ENCODE measurements at places on chromosomes 7 and 10. TPM values are rescaled to one million over a fixed set of nuclear protein-coding genes. Genes with fewer than 3 reads are reported as not detected.

- H3K4me1 ChIP-seq: no peaks in the 10 kb centered on the region
- no peak overlapping the region for H3K4me3 ChIP-seq
- no peaks in the 10 kb centered on the region for H3K36me3 ChIP-seq
- H3K27me3 ChIP-seq: no peaks in the 10 kb centered on the region
Observed at GRCh38 chr10:18158773-18159265, 18.6 kb downstream of the CACNB2 start.

DNA sequence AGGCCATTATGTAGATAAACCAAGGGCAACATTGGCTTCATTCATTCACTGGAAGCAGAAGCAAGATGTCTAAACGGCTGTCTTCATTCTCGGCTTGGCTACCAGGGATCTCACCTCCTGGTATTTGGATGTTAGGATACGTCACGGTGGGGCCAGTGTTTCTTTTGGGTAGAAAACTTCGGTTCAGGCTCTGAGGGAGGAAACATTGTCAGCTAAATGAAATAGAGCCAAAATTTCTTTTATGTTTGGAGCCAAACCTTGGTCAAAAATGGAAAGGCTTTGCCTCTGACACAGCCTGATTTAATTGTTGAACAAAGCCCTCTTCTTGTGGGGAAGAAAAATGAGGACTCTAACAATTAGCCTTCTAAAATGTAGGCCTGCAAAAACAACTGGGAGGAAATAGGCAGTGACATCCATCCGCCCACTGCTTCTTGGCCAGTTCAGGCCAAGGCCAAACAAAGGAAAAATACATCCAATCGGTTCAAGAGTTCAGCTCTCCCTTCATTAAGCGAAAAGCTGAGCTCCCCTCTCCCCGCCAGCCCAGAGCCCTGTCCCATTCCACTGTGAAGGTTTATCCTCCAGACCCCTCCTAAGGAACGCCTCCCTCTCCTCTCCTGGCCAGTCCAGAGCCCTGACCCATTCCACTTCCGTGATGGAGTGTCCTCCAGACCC is 44.4 kb downstream of the PFKFB3 start:
- H3K27me3 ChIP-seq: no peaks in the 10 kb centered on the region
- H3K4me1 ChIP-seq: no peaks in the 10 kb centered on the region
- no peak for DNase-seq
- H3K27ac ChIP-seq: no peak overlapping the region
- H3K36me3 ChIP-seq: no peaks in the 10 kb centered on the region

- H3K27me3 ChIP-seq: no peaks in the 10 kb centered on the region
- H3K27ac ChIP-seq: no peak overlapping the region
- no peak for DNase-seq
Observed at GRCh38 chr7:115102738-115103137, 180.8 kb downstream of the MDFIC start.

Gene NYAP1
- 0.69 TPM for total RNA-seq

- peaks cover 2% of the 10 kb centered on the region for H3K4me1 ChIP-seq
- H3K27ac ChIP-seq: no peak overlapping the region
- no peaks in the 10 kb centered on the region for H3K36me3 ChIP-seq
- no peaks in the 10 kb centered on the region for H3K27me3 ChIP-seq
- no peak for DNase-seq
- H3K4me3 ChIP-seq: no peak overlapping the region
Observed at GRCh38 chr7:37285706-37286453, 162.8 kb downstream of the ELMO1 start.

Gene TMEM139
- total RNA-seq: 27.2 TPM

Gene APBB1IP
- total RNA-seq: 2.1 TPM

Gene LHFPL3
- 0.12 TPM for total RNA-seq

DNA sequence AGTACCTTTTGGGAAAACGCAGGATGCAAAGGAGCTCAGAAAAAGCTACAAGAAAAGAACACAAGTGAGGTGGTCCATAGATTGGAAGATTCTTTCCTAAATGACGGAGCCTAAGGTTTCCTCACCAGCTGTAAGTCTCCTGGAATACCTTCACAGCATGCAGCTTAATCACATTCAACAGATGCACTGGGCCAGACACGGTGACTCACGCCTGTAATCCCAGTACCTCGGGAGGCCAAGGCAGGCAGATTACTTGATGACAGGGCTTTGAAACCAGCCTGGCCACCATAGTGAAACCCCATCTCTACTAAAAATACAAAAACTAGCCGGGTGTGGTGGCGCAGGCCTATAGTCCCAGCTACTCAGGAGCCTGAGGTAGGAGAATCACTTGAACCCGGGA is 228.7 kb downstream of the FRMD4A start:
- no peak for DNase-seq
- no peaks in the 10 kb centered on the region for H3K27me3 ChIP-seq
- no peaks in the 10 kb centered on the region for H3K36me3 ChIP-seq
- no peaks in the 10 kb centered on the region for H3K4me1 ChIP-seq

Gene GPR146
- total RNA-seq: 9.0 TPM

DNA sequence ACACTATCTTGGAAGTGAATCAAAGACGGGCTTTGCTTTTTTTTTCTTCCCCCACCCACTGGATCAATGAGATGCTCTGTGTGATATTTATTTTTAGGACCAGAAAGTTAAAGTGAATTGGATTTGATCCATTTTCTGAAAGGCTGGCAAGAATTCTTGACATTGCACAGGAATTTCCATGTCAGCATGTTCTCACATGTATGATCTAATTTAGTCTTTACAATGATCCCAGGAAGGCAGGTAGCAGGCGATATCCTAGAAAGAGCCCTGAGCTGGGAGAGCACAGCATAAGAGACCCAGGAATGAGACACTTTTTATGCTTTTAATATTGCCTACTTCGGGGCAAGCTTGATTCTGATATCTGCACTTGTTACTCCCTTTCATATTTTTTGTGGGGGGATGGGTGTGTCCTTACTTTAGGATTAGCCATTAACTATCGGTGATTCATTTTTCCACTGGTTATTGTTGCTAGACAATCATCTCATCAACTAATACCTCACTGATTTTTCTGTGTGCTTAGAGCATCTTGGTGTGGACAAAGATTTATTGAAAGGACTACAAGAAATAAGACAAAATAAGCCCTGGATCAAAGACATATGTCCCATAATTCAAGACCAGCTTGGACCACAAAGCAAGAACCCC is 58.1 kb downstream of the NRP1 start:
- H3K4me1 ChIP-seq: peaks cover 6% of the 10 kb centered on the region
- H3K4me3 ChIP-seq: no peak overlapping the region
- no peaks in the 10 kb centered on the region for H3K36me3 ChIP-seq
- DNase-seq: no peak
- no peak overlapping the region for H3K27ac ChIP-seq
- no peaks in the 10 kb centered on the region for H3K27me3 ChIP-seq

DNA sequence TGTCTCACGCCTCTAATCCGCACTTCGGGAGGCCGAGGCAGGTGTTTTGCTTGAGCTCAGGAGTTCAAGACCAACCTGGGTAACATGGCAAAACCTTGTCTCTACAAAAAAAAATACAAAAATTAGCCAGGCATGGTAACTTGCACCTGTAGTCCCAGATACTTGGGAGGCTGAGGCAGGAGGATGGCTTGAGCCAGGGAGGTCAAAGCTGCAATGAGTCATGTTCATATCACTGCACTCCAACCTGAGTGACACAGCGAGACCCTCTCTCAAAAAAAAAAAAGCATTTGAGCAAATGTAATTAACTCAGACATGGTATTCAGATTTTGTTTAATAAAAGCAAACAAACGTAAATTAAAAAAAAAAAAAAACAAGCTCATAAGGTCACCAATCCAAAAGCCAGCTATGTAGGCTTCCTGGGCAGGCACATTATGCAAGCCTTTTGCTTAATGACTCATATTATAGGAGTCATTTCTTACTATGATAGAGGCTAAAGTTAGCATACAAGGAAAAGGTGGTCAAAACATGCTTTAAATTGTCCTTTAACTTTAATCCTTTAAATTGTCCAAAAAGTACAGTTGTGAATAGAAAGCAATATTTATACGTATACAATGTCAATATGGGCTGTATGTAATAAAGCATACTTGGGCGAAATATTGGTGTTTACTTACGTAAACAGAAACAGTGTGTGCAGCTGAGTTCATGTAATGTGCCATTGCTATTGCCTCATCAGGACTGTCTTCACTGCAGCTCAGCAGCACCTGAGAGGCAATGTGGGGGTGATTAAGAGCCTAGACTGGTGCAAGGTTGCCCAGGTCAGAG is 13.0 kb downstream of the AKR1D1 start:
- no peaks in the 10 kb centered on the region for H3K36me3 ChIP-seq
- H3K27ac ChIP-seq: no peak overlapping the region
- no peak overlapping the region for H3K4me3 ChIP-seq

- DNase-seq: no peak
- peaks cover 4% of the 10 kb centered on the region for H3K36me3 ChIP-seq
- H3K27me3 ChIP-seq: no peaks in the 10 kb centered on the region
- H3K4me3 ChIP-seq: no peak overlapping the region
- no peak overlapping the region for H3K27ac ChIP-seq
Observed at GRCh38 chr10:125005312-125006187, 63.6 kb downstream of the ZRANB1 start.

GRCh38 chr7:153027904-153028303 is 268.4 kb downstream of the ACTR3B start:
- H3K27me3 ChIP-seq: no peaks in the 10 kb centered on the region
- DNase-seq: no peak
- no peak overlapping the region for H3K4me3 ChIP-seq
- no peak overlapping the region for H3K27ac ChIP-seq

Measured in colonic mucosa (tissue), 4 donors.